ENCODE measurements at places on chromosomes 1 and 21.

DNA sequence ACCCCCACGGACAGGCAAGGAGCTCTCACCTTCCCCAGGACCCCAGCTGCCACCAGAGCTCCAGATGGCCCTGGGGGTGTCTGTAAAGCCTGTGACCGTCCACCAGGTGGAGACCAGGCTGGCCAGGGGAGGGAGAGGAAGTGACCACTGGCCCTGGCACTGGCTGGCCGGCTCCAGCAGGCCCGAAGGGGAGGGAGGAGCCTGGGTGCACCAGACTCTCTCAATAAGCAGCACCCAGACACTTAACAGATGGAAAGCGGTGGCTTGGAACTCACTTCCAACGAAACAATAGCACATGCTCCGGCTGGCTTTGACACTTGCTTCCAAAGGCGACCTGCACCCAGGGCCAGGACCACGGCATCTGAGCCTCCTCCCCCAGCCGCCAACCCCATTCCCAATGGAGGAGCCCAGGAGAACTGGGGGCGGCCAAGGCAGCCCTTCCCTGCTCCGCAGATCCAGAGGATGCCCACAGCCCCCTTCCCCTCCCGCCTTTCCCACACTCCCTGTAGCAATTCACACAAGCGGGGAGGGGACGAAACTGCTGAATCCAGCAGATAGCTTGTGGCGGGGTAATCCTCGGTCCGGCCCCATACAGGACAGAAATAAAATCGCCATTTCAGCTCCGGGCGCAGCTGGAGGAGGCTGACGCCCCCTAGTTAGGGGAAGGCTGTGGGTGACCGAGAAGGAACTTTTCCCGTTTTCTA is 742 bp upstream of the PDE9A start:
- DNase-seq = peak; percentile 71

DNA sequence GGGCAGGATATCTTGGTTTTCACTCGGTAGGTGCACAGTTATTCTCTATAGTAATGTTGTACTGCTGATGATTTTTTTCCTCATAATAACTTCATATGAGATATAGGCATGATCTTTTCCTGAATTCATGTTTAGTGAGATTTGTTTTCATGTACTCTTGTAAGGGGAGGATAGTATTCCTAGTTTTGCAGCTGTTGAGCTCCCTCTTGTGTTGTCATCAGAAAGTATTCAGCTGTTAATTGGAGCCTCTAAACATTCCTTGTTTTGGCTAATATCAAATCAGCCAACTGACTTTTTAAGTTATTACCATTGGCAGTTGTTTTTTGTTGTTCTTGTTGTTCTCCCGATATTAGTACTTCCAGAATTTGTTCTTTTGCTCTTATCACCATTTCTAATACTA is 24.4 kb downstream of the OR10R2 start:
- no peak for DNase-seq

DNA sequence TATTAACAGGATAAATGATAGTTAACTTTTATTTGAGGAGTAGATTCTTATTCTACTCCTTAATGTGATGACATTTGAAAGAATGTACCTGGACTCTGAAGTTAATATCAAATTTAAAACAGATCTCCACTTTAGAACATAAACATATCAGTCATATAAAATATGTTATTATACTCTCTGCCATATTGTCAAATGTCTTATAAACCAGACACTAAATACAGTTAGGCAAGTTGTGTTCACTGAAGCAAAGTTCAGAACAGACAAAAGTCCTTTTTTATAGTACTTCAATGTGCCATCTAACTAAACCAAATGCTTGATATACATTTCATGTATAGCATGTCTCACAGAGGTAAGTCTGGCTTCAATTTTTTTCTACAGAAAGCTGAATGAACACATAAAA is 285.2 kb downstream of the AKT3 start:
- no peak for DNase-seq

- DNase-seq = no peak
Observed at GRCh38 chr1:50419192-50419906, 3.9 kb downstream of the DMRTA2 start.

GRCh38 chr1:222285526-222285925 is 262.4 kb downstream of the HHIPL2 start:
- DNase-seq = no peak

- DNase-seq = no peak
Observed at GRCh38 chr1:209607102-209607794, 23.7 kb downstream of the CAMK1G start.

- no peak for DNase-seq
Observed at GRCh38 chr1:1329304-1330210, 1.5 kb upstream of the TAS1R3 start.

GRCh38 chr1:39852876-39853275 is 30.4 kb downstream of the TRIT1 start:
- no peak for DNase-seq

GRCh38 chr1:180609643-180610555 is 21.9 kb upstream of the XPR1 start:
- DNase-seq = no peak

- no peak for DNase-seq
Observed at GRCh38 chr21:25664491-25664931, 25.5 kb downstream of the JAM2 start.

- no peak for DNase-seq
Observed at GRCh38 chr1:26049531-26050247, 3.8 kb upstream of the SLC30A2 start.

GRCh38 chr1:180258935-180259334 is 28.9 kb downstream of the LHX4 start:
- no peak for DNase-seq

GRCh38 chr1:35857830-35858229 is 25.2 kb upstream of the AGO1 start:
- no peak for DNase-seq

DNA sequence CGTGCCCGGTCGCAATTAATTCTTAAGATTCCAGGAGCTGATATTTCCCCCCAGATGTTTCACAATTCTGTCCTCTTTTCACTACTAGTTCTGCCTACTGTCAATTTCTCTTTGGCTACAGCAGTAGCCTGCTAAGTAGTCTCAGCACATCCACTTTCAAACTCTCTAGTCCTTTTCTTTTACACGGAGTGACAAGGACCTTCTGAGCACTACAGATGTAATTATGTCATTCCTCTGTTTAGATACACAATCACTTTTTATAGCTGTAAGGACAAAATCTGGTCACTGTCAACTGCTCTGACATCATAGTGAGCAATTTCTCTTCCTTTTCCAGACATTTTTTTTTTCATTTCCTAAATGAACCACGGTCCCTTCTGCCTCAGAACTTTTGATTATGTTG is 421.7 kb upstream of the CHRM3 start:
- DNase-seq = no peak

- no peak for DNase-seq
Observed at GRCh38 chr1:228006034-228006785, 588 bp upstream of the WNT3A start.

GRCh38 chr1:116203181-116203723 is 92.1 kb downstream of the MAB21L3 start:
- DNase-seq = no peak

DNA sequence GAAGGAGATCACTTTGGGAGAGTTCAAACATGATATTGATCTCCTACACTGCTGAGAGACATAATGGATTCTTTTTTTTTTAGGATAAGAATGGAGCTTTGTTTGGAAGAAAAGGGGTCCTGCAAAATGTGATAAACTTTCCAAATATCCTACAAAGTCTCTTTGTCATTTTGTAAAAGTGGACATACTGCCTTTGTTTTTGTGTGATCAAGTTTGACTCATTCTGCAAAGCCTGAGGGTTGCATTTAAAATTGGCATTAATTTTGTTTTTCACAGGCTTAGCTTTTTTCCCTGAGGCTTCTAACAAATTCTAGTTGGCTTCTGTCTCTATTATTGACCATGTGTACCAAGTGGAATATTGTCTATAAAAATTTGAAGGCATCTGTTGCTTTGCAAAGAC is 113.2 kb downstream of the AK5 start:
- no peak for DNase-seq

DNA sequence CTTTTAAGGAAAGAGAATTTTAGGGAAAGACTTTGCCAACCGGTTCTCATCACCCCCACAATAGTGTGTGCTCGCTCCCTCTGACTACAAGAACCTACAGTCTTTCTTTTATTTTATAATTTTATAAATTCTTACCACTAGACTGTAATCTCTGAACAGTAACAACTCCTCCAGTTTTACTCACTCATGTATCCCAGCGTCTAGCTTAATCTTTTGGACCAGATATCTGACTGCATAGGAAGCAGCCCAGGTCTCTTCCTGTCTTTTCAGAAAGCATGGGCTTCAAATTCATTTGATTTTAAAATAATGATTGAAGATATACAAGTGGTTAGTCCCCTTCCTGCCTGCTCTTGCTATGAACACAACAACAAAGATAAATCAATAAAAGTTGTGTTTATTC is 19.0 kb upstream of the DUSP10 start:
- no peak for DNase-seq

DNA sequence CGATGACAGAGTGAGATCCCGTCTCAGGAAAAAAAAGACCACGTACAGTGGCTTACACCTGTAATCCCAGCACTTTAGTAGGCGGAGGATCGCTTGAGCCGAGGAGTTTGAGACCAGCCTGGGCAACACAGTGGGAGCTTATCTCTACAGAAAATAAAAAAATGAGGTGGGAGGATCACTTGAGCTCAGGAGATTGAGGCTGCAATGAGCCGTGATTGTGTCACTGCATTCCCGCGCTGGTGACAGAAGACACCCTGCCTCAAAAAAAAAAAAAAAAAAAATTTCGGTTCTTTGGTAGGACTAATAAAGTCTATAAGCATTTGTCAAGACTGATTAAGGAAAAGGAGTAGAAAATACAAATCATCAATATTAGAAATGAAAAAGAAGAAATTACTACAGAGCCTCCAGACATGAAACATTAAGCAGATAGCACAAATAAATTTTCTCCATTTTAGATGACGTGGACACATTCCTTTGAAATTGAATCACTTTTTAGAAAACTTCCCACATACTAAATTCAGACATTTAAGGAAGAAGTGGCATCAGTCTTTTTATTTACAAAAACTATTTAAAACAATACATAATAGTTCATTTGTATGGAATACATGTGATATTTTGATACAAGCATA is 30.4 kb downstream of the MORC3 start:
- DNase-seq = no peak

DNA sequence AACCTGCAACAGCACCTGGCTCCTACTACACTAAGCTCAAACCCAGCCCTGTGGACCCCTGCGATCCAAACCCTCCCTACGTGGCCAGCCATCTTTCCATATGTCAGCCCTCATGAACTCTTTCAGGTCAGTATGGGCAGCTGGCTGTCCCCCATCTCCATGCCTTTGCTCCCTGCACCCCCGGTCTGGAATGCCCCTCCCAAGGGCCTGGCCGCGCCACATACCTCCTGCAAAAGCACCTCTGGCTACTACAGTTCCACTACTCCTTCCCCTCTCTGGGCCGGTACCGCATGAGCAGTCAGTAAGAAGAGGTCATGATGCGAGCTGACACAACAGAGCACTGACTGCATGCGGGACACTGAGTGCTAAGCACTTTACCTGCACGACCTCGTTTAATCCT is 10.0 kb upstream of the TAGLN2 start:
- peak; percentile 48 for DNase-seq

GRCh38 chr1:179091691-179092165 is 9.9 kb downstream of the TOR3A start:
- peak; percentile 67 for DNase-seq

- DNase-seq = no peak
Observed at GRCh38 chr1:15703562-15703961, 19.4 kb downstream of the PLEKHM2 start.

DNA sequence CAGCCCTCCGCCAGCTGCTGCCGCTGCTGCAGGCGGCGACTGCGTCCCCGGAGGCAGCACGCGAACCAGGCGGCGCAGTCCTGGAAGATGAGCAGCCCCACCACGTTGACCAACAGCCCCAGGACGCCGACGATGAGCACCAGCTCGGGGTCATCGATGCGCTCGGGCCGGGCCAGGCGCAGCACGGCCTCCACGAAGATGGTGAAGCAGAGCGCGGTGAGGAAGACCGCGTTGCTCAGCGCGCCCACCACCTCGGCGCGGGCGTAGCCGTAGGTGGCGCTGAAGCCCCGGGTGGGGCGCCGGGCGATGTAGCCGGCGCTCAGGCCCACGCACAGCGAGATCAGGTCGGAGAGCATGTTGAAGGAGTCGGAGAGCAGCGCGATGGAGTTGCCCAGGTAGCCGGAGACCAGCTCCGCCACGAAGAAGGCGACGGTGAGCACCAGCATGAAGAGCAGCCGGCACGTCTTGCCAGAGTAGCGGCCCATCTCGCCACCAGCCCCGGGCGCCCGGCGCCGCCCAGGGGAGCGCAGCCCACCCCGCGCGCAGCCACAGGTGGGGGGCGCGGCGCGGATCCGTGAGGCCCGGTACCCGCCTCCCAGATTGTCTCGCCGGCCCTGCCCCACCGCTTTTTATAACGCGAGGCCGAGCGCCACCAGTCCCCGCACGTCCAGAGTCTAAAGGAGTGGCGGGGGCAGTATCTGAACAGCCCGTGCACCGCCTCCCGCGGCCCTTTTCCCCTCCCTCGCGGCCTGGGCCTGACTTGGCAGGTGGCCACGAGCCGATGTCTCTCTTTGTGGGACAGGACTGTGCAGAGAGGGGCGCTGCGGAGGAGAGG is at the start of gene SLC30A10:
SLC30A10 (minus strand) TSS at position 602 of the 835 bp plus-strand sequence; CDS start at position 485, 117 bp downstream.
- DNase-seq = no peak

- DNase-seq = no peak
Observed at GRCh38 chr1:226181996-226182714, 4.4 kb downstream of the ACBD3 start.

DNA sequence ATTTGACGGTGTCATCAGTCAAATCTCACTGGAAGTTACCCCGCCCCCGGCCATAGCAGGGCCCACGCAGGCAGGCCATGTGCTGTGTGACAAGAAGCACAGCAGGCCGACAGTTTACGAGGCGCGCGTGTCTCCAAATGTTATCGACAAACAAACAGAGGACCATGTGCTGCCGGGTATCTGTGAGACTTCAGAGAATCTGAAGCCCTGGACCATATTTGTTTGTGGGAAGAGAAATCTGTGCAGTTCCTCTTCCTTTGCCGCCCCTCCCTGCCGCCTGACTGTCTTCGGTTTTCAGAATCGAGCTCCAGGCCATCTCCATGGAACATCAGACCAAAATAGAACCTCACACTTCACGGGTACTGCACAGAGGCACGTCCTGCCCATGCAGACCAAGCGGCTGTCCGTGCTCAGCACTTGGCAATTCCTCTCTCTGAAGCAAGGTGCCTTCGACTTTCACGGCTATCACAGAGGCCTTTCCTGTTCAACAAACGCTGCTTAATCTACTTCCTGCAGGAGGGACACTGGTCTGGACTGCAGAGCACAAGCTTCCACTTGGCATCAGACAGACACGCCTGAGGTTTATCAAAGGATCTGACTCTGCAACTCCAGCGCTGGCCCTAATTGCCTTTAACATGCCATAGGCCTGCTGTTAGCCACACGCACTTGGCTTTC is 135.7 kb upstream of the KRTAP19-8 start:
- no peak for DNase-seq

All from chondrocyte (in vitro differentiated cells).